ENCODE measurements at places on chromosomes 5 and 9. TPM values are rescaled to one million over a fixed set of nuclear protein-coding genes. Genes with fewer than 3 reads are reported as not detected.

- no peak for DNase-seq
These were observed 17.7 kb downstream of the RAD1 start for GRCh38 chr5:34897646-34898045.

DNA sequence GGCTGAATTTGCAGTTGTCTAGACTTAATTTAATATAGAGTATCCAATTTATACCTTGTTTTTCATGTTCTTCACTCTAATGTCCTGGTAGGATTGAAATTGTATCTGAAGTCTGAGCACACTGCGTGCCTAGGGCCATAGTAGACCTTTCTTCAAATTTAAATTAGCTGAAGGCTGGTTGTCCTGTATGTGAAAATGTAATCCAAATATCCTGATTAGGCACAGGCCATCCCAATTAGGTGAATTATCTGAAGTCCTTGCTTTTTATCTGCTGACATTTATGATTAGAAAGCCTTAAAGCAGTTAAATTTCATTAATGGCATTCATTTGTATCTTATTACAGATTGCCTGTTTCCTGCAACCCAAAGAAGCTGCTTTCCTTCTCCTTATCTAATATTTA lies 20.4 kb downstream of the CDC26 start:
- no peak for DNase-seq

- no peak for DNase-seq
These were observed 5.6 kb upstream of the C5 start for GRCh38 chr9:121055642-121056143.

DNA sequence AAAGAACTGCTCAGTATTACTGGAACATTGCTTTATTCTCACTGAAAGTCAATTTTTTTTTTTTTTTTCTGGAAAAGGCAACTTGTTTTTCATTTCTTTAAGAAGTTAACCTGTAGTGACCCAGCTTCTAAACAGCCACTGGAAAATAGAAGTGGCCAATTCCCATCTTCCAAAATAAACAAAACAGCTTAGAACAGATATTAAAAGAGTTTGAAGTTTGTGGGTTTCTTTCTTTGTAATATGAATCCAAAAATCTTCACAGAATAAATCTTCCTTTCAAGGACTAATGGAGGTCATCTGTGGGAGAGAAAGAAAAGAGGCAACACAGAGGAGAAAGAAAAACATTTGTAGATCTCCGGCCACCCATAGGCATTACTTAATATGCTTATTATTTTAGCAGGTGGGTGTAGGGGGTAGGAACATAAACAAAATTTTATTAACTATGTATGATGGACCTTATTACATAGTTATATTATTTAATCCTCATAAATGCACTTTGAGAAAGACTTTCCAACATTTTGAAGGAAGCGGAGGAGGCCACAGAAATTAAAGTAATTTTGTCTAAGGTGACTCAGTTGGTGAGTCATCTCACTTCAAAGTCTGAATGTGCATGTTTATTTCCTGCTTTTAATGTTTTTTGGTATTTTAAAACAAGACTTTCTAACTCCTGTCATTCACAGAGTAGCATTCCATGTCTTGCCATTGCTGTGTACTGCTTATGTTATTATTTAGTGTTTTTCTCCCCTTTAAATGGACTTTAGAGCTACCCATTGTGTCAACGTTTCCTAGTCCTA lies 1791.8 kb upstream of the WWC1 start:
- DNase-seq: peak; percentile 30

- DNase-seq: no peak
These were observed 632.3 kb upstream of the TLE4 start for GRCh38 chr9:78939311-78940065.

DNA sequence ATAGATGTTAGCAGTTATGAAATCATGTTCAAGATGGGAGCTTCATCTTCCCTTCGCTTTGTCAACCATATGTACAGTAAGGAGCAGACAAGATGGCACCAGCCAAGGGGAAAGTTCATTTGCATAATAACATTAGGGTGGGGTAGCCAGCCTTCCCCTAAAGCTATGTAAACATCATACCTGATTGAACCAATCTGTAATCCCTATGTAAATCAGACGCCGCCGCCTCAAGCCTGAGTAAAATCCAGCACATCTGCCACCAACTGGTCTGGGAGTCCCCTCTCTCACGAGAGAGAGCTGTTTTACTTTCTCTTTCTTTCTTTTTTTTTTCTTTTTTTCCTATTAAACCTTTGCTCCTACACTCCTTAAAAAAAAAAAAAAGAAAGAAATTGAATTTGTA lies 30.8 kb upstream of the REEP2 start:
- DNase-seq: no peak

DNA sequence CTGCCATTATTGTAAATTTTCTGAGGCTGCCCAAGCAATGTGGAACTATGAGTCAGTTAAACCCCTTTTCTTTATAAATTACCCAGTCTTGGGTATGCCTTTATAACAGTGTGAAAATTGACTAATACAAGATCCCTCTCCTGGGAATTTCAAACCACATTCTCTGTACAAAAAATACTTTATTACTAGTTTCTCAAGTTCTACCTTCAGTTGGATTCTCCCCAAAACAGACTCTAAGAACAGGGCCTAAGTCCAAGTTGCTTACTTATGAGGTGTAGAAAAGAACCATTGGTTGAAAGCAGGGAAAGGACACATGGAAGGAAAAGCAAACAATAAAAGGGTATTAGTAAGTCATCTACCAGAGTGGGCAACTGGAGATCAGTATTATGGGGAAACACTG lies 343.2 kb downstream of the TMEM232 start:
- no peak for DNase-seq

The CER1 gene
- 0.29 TPM for polyA plus RNA-seq

GRCh38 chr9:18849890-18850677 lies 182.9 kb downstream of the SAXO1 start:
- no peak for DNase-seq

DNA sequence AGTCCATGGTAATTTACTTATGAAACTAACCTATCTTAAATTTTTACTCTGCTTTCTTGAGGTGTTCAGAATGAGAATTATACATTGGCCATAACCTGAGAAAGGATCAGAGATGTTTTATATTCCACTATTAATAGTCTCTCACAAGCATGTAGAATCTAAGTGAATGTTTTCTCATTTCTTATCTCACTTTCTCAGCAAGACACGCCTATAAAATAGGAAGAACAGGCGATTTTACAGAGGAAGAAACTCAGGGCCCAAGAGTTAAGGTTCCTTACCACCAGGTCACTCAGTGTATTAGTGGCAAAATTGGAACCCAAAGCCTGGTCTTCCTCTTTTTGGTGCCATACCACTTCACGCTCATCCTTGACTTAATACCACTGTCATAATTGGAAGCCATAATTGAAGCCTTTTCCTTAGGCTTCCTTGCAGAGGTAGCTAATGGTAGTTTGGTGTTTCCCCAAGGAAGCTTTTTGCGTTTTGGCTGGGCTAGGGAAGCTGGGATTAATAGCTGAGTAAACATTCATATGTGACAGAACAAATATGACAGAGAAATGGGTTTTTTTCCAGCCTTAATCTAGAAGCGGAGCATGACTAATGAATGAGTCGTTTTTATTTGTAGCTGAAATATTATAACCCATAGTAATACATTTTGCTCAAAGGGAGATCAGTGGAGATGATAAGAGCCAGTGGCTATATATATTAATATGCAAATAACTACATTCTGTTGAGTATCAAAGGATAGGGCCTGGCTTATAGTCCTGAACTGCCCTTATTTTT lies 16.9 kb downstream of the HMGXB3 start:
- no peak for DNase-seq

GRCh38 chr9:71608825-71609447 lies 159.4 kb downstream of the CEMIP2 start:
- no peak for DNase-seq

DNA sequence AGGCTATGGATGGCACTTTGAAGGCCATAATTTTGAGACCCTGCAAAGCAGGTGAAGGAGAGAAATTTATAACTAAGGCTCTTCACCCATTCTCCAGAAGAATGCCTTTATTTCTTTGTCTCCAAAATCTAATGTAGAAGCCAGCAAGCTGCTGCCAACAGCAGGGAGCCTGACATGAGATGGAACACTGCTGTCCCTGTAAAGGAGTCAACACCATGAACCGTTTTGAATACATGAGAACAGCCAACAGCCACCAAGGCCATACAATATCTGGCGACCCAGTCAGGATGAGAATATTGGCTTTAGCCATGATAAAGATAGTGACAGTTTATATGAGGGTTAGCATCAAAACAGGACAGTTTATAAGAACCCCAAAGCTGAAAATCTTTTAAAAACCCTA lies 121.2 kb upstream of the LIFR start:
- no peak for DNase-seq

DNA sequence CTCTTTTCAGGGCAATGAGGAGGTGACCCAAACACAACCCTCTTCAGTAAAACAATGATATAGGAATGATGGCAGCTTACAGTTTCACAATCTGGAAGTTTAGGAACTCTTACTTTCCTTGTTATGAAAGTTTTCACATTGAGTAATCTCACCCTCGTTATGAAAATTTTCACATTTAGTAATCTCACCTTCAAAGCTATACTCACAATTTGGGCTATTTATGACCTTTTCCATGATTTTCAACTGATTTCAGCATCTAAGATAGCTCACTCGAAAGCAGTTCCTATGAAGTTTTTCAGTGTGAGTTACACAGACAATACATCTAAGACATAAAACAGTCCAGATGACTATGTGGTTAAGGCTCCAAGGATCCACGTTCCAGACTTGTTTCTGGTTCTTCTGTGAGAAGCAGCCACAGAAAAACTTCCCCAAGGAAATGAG lies 57.1 kb downstream of the FOXD1 start:
- DNase-seq: no peak

- no peak for DNase-seq
These were observed 18.7 kb downstream of the NSG2 start for GRCh38 chr5:174064171-174064570.

GRCh38 chr5:126865299-126865698 lies 88.4 kb downstream of the LMNB1 start:
- DNase-seq: no peak

The NKD2 gene
- polyA plus RNA-seq: 12.9 TPM

The MEGF10 gene
- polyA plus RNA-seq: 1.2 TPM

All from right renal cortex interstitium (tissue), 3 donors.